Mucosa of descending colon (tissue), 3 donors: ENCODE measurements at places on chromosomes 1 and 21. TPM values are rescaled to one million over a fixed set of nuclear protein-coding genes. Genes with fewer than 3 reads are reported as not detected.

ARMH1 gene
- total RNA-seq = 2.3 TPM

FCER1G gene
- total RNA-seq = 27.1 TPM

PSMB4 gene
- total RNA-seq = 154 TPM

CNIH3 gene
- 1.0 TPM for total RNA-seq

BEND5 gene
- total RNA-seq = 9.1 TPM

HSF2BP gene
- total RNA-seq = 0.48 TPM

RBP7 gene
- 1.7 TPM for total RNA-seq

ITGB2 gene
- total RNA-seq = 51.1 TPM

ASCL5 gene
- total RNA-seq = not detected

KPRP gene
- total RNA-seq = not detected

SRRM1 gene
- total RNA-seq = 120 TPM

OR2T29 gene
- not detected for total RNA-seq

DNA sequence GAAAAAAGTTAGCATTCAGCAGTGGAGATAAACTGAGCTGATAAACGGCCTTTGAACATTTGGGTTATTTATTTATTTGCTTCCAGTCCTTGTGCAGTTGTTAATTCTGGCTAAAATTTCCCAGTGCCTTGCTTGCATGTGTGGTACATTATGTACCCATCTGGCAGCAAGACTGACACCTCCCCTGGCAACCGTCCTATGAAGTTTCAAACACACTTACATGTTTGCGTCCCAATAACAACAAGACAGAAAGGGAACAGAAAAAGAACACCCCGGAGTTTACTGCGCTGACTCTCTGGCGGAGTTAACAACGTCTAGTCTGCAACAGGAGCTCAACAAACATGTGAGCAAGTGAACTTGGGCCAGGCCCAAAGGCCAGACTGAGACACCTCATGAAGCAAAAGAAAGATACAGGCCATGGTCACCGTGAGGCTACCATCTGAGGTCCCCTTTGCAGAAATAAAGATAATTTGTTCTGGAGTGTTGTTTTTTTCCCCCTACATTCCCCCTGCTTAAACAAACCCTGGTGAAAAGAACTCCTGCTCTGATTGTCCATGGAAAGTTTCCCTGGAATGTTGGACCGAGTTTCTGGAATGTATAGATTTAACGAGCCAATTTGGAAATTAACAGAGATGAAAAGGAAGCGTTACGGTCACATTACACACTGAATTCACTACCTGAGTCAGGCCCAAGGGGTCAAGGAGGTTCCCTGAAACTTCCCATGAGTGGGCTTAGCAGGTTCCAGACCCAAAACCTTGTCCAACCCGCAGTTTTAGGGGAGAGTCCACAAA, 33.4 kb downstream of the TRABD2B start:
- no peak for DNase-seq

- no peak for DNase-seq
These were observed 5.5 kb upstream of the RNF11 start for GRCh38 chr1:51230501-51231078.

GRCh38 chr1:57820356-57821095, 396.7 kb upstream of the DAB1 start:
- no peak for DNase-seq

- no peak for DNase-seq
These were observed 27.3 kb upstream of the ZNF281 start for GRCh38 chr1:200437088-200437487.

- DNase-seq = no peak
These were observed 30.1 kb downstream of the MEF2D start for GRCh38 chr1:156470473-156470872.

- peak; percentile 58 for DNase-seq
These were observed 147.0 kb downstream of the GABPA start for GRCh38 chr21:25881524-25882376.

- no peak for DNase-seq
These were observed 14.4 kb downstream of the MYOC start for GRCh38 chr1:171637928-171638576.

- no peak for DNase-seq
These were observed 221.3 kb downstream of the PBX1 start for GRCh38 chr1:164780111-164780812.

DNA sequence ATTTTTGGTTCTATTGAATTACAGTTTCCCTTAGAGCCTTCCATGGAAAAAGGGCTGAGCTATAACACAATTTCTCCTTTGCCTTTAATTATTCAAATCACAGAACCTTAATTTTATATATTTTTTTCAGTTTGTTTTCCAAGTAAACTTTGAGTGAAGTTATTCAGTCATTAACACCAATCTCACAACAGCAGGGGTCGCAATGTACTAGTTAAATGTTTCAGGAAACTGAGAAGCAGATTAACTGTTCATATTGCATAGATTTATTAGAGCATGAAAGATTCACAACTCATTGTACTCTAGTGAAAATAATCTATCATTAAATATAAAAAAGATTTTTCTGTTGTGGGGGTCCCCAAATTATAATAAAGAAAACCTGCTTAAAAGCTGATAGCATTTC, 64.1 kb downstream of the KIFAP3 start:
- peak; percentile 83 for DNase-seq

- DNase-seq = peak; percentile 55
These were observed 36.5 kb downstream of the ARHGEF10L start for GRCh38 chr1:17575797-17576518.

DNA sequence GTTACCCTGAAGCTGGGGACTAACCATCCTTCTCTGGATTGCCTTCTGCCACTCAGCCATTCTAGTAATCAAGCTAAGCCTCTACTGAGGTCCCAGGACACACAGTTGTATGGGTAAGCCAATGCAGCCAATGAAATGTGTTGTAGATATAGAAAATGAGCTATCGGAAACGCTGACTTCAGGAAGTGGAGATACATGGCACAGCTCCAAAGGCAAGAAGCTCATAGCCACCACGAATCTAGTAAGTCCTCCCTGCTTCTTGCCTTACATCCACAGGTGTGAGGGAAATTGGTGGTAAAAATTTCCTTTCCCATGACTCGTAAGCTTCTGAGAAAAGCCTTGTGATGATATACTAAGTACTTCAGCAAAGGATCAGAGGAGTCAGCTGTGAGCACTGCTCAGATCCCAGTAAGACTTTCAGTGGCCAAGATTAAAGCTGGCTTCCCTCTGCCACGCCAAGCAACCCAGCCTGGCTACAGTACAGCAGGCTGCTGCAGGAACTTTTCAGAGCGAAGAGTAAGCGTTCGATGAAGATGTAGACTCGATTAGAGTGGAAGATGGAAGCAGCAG, 117.7 kb downstream of the SIM2 start:
- DNase-seq = no peak

DNA sequence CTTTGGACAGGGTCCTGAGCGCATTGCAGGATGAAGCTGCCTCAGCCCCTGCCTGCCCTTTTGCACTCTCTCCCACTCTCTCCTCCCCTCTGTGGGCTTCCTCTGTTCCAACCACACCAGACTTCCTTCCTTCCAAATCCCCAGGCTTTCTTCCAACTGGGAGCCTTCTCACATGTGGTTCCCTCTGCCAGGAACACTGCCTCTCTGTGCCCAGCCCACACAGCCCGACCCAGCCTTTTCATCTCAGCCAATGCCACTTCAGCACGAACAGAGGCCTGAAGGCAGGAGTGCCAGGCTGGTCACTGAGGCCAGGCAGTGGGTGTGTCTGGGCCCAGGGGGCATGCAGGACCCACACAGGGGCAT, 5.9 kb downstream of the SELENON start:
- no peak for DNase-seq

- no peak for DNase-seq
These were observed 1646.5 kb downstream of the MRPL39 start for GRCh38 chr21:23960769-23961168.

DNA sequence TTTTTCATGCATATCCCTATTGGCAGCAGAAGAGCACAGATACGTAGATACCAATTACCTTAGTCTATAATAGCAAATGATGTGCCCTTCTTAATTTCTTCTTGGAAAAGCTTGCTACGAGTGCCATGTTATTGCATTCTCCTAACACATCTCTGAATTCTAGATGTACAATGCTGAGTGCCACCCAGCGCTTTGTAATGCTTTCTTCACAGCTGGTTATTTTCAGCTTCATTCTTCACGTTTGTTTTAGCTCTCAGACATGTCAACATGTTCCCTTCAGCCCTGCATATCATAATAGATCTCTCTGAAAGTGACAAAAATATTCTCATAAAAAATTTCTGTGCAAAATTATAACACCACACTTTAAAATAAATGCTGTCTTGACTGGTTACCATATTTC, 981.2 kb downstream of the TTLL7 start:
- DNase-seq = no peak

DNA sequence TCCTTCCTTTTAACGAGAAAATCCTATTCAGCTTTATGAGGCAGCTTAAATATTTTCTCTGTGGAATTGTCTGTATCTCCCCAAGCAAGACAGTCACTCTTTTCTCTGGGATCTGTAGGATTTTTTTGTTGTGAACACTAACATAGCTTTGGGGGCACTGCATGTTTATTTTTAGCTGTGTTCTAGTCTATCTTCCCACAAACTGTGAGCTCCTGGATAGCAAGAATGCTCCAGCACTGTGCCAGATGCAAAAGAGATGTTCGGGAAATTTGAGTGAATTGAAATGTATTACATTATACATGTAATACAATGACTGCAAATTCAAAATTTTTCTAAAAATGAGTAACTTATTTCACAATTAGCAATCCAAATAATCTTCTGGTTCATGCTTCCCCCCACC, 282.2 kb downstream of the PLPP3 start:
- no peak for DNase-seq

DNA sequence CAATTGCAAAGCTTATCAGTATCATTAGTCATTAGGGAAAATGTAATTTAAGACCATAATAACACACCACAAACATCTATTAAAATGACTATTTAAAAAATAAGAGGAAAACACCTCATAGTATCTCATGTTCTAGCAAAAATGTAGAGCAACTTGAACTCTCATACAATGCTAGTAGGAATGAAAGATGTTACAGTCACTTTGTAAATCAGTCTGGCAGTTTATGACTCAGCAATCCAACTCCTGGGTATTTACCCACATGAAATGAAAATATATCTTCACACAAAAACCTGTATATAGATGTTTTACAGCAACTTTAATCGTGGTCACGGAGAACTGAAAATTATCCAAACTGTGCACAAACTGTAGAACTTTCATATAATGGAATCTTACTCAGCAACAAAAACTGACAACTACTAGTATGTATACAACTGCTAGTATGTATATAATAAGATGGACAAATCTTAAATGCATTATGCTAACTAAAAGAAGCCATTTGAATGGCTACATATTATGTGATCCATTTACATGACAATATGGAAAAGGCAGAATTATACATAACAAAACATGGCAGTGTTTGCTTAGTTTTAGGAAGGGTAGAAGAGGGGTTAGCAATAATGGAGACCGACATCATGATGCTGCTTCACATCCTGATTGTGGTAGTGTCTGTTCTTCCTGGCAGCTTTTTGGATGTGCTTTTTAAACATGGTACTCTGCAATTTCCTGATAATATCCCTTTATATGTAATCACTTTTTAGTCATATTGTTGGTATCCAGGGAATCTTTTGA, 267.0 kb downstream of the KCTD3 start:
- DNase-seq = no peak

- no peak for DNase-seq
These were observed 10.6 kb upstream of the LINGO4 start for GRCh38 chr1:151815716-151816327.

GRCh38 chr1:41381692-41382479, 20.7 kb downstream of the FOXO6 start:
- DNase-seq = peak; percentile 67

DNA sequence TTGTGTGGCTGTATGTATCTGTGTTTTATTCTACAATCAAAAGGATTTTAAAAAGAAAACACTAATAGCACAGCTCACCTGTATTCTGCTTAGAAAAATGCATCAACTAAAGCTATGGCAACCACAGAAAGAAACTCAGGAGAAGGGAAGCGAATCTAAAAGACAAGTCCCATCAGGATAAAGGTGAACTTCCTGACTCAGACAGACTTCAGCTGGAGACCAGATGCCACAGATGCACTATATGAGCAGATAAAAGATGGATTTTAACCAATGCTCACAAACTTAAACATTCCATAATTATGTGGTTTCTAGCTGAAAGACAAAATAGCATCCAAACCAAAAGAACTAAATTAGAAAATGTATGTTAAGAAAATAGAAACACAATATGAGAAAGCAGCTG, 231.0 kb downstream of the RERE start:
- no peak for DNase-seq

- peak; percentile 57 for DNase-seq
These were observed 654.9 kb upstream of the PKN2 start for GRCh38 chr1:88029142-88029541.

DNA sequence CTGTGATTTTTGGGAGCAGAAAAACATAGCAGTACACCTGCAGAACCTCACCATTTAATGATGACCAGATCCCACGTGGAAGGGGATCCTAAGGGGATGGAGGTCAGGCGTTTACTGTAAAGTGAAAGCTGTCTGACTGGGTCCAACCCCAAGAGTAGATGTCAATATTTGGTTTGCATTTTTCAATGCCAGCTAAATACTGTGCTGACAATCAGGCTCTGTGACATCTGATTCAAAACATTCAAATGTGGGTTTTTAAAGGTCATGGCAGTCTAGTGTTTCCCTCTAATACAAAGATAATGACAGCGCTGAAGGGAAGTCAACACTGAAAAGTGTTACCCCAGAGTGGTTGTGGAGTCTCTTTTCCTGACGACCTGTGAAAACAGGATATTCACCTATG, 68.1 kb downstream of the SPAG17 start:
- no peak for DNase-seq

DNA sequence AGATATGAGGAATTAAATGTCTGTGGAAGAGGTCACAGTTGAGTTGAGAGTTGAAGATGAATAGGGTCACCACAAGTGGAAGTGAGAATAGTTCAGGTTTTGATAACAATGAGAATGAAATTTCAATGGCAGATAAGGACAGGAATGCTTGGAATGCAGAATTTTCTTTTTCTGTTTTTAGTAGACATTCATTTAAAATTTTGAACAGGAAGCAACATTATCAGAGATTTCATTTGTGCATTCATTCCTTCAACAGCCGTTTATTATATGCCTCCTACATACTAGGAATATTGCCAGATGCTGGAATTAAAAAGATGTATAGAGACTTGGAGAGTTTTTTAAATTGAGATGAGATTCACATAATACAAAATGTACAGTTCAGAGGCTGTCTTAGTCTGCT, 126.8 kb downstream of the ITSN1 start:
- no peak for DNase-seq

DNA sequence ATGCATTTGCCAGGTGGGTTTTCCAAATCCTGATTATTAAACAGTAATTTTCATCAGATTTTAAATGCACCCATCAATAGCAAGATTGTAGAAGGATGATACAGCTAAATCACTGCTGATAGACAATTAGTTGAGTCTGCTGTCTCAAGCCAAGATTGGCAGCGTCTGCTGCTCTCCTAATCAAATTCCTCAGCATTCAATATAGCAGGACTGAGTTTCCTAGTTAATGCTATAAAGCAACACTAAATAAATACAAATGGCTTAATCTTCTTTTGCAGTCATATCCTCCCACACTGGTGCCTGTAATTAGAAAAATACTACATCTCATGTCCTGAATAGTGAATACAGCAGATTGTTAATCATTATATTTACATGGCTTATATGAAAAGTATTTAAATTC, 1028.8 kb downstream of the ADGRL2 start:
- no peak for DNase-seq

- no peak for DNase-seq
These were observed 56.7 kb upstream of the COL6A2 start for GRCh38 chr21:46041183-46041582.
